Activated CD8-positive, alpha-beta memory T cell treated with anti-CD3 and anti-CD28 coated beads, Interleukin-2, amount 50 U/mL, for 4 hours (primary cell): ENCODE measurements at places on chromosomes 5 and 9.

- no peak for DNase-seq
These were observed 50.7 kb downstream of the NIPAL4 start for GRCh38 chr5:157510682-157511081.

GRCh38 chr5:150407096-150407720 lies 5.5 kb downstream of the CD74 start:
- no peak for DNase-seq

GRCh38 chr5:126613941-126614592 lies 13.3 kb downstream of the PHAX start:
- no peak for DNase-seq

GRCh38 chr5:32168460-32169033 lies 5.6 kb downstream of the GOLPH3 start:
- no peak for DNase-seq

DNA sequence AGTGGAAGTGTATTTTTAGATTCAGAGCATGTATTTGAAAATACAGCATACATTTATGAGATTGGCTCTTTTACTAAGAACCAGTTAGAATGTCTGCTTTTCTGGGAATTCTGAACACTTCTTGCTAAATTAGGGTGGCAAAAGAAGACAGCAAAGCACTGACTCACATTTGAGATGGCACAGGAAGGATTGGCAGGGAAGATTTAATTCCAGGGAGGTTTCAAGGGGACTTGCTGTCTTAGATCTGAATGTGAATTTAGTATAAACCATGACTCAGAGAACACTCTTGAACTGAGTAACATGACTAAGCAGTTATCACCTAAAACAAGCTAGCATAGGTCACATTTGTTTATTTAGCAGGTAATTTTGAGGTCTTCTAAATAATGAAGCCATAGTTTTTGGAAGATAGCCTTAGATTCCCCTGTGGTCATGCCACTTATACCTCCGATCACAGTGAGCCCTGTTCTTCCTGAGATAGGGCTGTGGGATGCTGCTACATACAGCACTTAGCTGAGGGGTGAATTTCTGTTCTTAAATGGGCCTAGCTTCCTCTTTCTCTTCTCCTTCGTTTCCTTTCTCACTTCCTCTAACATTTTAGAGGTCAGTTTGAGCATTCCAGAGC lies 173.8 kb downstream of the PCSK1 start:
- no peak for DNase-seq

- DNase-seq: no peak
These were observed 13.6 kb downstream of the LCN10 start for GRCh38 chr9:136729144-136729543.

DNA sequence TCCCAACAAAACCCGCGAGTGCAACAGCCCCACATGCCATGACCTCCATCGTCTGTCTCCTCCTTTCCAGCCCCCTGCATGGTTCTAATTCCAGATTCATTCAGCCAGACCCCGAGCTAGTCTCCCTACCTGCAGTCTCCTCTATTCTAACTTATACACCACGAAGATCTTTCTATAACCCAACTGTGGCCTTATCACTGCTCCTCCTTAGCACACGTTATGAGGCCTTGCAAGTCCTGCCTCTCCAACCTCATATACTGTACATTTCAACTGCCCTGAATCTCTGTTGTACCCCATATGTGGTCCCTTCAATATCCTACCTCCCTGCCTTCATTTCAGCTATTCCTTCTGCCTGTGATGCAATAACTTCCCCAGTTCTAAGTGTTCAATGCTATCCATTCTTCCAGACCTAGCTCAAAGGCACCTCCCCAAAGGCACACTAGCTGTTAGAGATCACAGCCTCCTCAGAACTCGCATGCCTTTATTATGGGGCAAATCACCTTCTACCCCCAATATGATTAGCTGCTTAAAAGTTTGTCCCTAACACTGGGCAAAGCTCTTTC lies 215.1 kb upstream of the TRIM32 start:
- DNase-seq: no peak

DNA sequence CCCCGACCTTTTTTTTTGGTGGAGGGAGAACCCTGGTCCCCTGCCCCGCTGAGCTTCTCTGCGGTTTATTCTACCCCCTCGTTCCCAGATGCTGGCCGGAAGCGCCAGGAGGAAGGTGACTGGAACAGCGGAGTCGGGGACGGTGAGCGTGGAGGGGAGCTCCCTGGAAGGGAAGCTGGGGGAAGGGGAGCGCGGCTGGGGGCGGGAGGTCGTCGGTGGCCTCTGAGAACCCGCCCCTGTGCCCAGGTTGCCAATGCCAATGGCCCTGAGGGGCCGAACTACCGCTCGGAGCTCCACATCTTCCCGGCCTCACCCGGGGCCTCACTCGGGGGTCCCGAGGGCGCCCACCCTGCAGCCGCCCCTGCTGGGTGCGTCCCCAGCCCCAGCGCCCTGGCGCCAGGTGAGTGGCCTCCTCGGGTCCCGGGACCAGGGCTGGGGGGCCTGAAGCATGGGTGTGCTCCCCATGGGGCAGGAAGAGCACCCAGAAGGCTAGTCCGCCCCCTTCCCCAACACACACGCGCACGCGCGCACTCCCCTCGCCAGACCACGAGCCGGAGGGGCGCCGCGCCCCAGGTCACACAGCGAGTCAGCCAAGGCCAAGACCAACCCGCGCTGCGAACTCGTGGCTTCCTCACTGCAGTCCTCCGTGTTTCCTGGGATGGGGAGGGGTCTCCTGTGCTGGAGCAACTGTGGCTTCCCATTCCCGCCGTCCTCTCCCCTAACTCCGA lies 10.6 kb downstream of the MYOZ3 start:
- DNase-seq: no peak

DNA sequence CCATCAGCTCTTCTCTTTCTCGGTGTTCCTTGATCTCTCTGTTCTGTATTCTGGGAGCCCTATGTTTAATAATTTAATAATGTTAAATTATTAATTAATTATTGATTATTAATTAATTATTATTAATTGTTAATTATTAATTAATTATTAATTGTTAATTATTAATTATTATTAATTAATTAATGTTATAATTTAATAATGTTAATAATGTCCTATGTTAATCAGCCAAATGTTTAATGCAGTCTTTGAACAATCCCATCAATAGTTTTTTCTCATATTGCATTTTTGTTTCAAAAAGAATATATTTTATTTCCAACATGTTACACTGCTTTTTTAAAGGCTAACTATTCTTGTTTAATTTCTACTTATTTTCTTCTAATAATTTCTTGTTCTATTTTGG lies 26.2 kb downstream of the MGAT1 start:
- no peak for DNase-seq

DNA sequence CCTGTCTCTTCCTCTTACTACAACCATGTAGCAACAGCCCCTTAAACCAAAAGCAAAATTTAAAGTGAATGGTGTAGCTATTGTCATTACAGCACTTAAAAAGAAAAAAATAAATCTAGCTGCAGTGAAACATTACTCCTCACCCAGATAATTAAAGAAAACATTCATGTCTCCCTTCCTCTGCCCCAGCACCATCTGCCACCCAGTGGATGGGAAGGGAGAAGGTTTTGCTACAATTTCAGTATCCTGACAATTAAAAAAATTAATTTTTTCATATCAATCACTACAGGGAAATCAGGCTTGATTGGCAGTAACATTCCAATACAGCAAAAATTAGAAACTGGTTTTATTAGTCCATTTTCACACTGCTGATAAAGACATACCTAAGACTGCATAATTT lies 147.4 kb upstream of the PUM3 start:
- no peak for DNase-seq

DNA sequence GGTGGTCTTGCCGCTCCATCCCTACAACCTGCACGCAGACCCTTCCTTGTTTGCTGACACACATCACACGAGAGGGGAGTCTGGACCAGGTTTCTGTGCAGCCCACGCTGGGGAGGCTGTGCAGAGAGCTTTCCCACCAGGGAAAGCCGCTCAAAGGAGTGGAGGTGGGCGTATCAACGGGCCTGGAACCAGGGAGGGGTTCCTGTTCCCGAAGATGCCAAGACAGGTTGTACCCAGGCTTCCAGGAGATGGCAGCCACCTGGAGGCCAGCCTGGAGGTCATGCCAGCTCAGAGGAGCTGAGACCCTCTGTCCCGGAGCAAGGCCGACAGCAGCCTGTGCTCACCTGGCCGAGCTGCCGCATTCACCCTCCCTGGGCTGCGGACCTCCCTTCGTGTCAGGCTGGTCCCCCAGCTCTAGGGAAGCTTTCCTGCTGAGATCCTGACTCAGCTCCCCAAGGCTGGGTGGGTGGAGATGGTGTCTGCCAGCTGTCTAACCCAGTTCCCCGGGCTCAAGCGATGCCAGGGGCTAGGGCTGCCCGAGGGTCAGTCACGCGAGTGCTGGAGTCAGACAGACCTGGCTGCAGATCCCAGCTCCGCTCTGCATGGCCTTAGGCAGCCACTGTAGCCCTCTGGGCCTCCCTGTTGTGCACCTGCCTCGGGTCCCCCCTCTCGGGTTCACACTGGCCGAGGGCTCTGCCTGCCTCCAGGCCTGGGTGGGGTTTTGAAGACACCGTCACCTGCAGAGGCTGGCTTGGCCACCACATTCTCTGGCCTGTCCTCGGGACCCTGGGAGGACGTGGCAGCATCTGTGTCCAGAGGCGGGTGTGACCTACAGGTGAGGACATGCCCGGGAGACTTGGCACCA lies 28.5 kb upstream of the QSOX2 start:
- DNase-seq: no peak

- DNase-seq: no peak
These were observed 386.1 kb downstream of the DNAH5 start for GRCh38 chr5:13558408-13558807.

DNA sequence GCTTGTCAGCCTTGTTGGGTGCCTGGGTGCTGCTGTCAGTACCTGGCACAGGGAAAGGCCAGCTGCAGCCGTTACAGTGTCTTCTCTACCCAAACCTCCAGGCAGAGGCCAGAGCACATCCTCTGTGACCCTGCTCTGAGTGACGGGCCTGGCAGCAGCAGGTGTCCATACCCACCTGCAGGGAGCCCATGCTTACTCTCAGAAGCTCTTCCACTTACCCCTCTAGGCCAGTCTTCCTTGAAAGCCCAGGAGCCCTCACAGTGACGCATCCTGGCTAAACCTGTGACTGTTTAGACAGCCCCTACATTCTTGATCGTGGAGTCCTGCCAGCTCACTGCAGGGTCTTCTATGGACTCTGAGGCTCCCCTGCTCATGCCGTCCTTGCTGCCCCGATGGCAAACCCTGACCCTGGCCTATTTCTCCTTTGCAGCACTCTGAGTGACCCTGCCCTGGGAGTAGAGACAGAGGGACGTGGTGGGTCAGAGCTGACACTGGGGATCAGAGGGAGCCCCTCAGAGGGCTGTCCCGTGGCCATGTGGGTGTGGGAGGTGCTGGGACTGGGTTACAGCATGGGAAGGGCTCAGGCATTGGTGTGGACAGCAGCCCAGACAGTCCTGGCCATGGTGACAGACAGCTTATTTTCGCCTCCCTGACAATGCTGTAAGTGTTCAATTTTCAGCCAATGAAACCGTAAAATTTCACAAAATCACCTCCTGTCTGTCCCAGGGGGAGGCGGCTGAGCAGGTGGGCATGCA lies 67.6 kb upstream of the RNF130 start:
- DNase-seq: no peak

- no peak for DNase-seq
These were observed 38.2 kb upstream of the FYB1 start for GRCh38 chr5:39257554-39257953.

DNA sequence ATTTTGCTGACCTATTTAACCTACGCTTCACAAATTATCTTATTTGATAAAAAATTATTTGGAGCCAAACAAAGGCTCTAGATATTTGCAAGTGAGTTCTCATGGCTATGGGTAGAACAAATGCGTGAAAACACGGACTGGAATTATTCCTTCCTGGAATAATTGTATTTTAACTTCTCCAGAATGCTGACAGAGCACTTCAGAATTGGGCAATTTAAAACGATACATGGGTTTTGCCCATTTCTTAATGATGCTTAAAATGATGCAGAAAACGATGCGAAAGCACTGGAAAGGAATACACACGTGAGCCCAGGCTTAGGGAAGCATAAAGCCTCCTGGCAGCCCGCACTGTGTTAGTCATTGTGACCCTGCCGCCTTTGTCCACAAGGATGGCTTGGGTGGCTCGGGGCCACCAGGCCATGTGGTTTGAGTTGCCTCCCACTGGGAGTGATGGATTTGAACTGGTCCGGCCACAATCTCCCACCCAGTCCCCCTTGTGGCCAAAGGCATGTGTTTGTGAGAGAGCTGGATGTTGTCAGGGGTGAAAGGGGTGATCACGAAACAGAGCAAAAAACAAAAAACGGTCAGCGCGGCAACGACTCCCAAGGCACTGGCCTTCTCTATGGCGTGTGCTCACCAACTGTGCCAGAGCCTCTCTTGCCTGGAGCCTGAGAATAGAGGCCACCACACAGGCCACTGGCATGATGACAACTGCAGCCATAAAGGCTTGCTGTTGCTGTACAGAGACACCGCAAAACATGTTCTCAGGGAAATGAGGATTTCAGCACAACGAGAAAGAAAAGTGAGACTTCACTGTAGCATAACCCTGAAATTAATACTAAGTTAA lies 234.2 kb upstream of the ADAMTS16 start:
- no peak for DNase-seq

GRCh38 chr9:113471143-113471542 lies 7.6 kb downstream of the RGS3 start:
- DNase-seq: no peak

DNA sequence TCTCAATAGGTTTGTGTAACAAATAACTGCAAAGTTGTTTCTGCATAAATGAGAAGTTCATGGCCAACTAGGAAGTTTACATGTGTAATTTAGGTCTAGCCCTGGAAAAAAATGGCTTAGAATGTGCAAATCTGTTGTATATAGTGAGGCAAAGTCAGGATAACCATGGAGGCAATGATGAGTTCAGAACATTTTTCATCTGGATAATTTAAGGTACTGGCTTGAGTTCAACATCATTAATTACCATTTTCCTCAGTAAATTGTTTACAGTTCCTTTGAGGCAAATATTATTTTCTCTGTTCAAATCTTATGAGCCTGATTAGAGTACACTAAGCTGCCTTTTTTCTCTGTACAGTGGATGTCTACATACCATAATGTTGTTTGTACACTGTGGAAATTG lies 1259.0 kb upstream of the NUDT12 start:
- DNase-seq: no peak

DNA sequence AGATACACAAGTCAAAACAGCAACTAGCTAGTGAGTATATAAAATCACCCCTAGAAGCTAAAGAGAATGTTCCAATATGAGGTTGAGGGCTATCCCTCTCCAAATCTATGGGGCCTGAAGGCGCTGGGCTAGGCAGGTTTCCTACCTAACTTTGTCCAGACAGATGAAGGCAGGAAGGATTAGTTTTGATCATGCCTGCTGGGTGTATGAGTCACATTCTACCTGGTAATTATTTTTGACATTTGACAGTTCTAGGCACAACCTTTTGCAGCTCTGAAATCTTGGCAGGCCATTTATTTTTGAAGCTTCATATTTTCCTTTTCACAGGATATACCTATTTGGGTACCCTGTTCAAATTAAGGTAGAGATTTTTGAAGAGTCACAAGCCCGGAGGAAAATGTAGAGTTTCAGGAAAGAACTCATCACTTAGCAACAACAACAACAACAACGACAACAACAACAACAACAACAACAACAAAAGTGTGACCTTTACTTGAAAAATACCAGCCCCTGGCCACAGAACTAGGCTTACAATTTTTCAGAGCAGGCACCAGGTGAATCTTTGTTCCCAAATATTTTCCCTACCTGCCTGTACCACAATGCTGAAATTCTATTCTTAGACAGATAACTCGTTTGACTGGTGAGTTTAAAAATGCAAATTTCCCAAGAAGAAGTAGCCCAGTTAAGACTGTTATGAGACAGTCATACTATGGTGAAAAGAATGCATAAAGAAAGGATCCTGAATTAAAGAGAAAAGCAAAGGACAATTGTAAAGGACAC lies 175.5 kb upstream of the TUT7 start:
- no peak for DNase-seq
